Activated CD4-positive, alpha-beta T cell treated with anti-CD3 and anti-CD28 coated beads for 48 hours (primary cell): ENCODE measurements at places on chromosomes 2 and 18.

GRCh38 chr2:217521820-217522219 is 481.0 kb downstream of the TNS1 start:
- DNase-seq, result no peak

GRCh38 chr18:10898417-10898974 is 250.9 kb downstream of the PIEZO2 start:
- no peak for DNase-seq

DNA sequence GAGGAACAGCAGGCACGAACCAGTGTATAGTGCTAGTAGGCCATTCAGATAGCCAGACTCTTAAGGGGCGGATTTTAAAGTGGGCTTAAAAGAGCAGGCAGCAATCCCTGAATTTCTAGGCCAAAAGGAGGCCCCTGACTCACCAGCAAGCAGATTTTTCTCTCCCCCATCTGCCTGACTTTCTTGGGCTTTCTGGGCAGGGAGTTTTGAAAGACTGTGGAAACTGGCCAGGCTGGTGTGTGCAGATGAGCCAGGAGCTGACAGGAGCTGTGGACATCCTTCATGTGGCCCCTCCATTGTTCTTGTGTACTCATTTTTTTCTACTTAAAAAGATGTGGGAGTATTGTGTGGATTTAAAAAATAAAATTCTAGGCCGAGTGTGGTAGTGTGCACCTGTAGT is 59.0 kb downstream of the GLI2 start:
- no peak for DNase-seq

DNA sequence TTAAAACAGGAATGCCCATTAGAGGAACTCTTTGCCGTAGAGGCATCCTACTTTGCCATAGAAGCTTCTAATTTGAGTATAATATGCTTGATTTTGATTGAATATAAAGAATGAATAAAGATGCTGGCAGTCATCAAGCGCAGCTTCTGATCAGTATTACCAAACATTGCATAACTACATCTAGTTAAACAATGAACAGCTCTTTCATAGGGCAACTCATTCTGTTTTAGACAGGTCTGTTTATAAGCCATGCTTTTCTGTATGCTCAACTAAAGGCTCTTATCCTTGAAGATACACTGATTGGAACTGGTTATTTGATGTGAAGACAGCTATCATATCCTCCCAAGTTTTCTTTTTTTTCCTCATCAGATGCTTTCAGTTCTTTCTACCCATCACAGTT is 122.6 kb upstream of the FAM117B start:
- DNase-seq, result no peak

DNA sequence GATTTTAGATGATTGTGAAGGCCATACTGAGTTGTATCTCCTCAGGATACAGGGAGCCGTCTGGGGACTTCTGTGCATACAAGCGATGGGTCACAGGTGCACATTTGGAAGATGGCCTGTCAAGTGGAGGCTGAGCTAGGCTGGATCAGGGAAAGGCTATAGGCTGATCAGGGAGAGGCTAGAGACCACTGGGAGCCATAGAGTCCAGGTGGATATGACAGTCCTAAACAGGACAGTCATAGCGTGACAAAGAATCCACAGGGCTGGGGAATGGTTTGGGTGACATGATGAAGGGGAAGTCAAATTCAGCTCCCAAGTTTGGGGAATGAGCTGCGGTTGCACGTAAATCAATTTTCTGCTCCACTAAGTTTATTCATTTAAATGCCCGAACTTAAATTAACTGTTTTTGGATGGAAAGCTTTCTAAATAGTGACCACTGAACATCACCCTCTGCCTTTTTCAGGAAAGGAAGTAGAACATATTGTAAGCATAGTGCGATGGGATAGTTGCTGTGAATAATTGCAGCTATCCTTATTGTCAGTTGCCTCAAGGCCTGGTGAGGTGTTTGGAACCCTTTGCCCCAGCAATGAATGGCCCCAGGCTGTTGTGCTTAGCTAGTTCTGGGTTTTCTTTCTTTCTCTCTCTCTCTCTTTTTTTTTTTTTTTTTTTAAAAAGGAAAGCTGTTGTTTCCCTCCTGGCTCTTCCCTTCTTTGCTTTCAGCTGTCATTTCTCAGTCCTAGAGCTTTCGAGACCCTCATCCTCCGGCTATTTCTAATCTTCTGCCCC is 50.5 kb downstream of the KLHL29 start:
- DNase-seq, result no peak

- DNase-seq, result no peak
These were observed 102.8 kb upstream of the TFCP2L1 start for GRCh38 chr2:121387591-121388325.

- no peak for DNase-seq
These were observed 481 bp downstream of the TMEM177 start for GRCh38 chr2:119679526-119679837.

- DNase-seq, result no peak
These were observed 1.4 kb upstream of the PLEK start for GRCh38 chr2:68363721-68364120.

- no peak for DNase-seq
These were observed 41.5 kb downstream of the MOGAT1 start for GRCh38 chr2:222713002-222713401.
